ENCODE measurements at places on chromosomes 11 and 22.

- DNase-seq: no peak
These were observed 5.4 kb downstream of the BEST1 start for GRCh38 chr11:61955422-61956135.

GRCh38 chr11:6258571-6259081 lies 1.0 kb upstream of the CCKBR start:
- no peak for DNase-seq

DNA sequence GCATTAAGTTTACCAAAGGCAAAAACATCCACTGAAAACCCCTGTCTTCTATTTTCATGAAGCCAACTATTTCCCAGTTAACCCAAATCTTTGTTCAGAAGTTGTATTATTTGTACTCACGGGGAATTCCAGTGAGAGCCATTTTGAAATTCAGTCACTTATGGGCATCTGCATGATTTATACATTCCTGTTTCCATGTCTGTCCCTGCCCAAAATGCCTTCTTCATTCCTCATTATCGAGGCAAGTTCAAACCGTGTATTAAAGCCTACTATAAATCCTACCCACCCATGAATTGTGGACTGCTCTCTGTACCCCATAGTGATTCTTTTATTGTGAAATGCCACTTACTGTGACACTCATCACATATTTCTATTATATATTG lies 772.7 kb downstream of the DLG2 start:
- DNase-seq: no peak

DNA sequence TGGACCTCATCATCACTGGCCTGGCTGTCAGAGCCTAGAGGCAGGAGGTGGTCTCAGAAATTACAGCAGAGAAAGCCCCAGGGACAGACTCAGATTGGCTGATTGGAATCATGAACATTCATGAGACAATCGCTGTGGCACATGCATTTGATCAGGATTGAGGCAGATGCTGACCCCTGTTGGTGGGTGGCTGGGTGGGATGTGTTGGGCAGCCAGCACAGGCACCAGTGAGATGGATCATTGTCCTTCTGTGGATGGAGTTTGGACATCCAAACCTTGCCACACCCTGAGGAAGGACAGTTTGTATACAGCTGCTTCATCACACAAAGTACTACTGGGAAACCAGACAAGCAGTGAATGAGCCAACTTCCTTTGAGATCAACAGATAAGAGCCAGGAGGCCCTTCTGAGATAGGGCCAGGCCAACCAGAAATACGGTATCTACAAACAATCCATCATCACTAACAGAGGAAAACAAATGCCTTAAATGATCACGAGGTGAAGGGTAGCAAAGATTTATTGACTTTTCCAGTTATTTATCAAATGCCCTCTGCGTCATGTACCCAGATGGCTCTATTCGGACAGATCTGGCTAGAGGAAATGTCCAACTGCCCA lies 17.3 kb downstream of the COMMD9 start:
- DNase-seq: no peak

DNA sequence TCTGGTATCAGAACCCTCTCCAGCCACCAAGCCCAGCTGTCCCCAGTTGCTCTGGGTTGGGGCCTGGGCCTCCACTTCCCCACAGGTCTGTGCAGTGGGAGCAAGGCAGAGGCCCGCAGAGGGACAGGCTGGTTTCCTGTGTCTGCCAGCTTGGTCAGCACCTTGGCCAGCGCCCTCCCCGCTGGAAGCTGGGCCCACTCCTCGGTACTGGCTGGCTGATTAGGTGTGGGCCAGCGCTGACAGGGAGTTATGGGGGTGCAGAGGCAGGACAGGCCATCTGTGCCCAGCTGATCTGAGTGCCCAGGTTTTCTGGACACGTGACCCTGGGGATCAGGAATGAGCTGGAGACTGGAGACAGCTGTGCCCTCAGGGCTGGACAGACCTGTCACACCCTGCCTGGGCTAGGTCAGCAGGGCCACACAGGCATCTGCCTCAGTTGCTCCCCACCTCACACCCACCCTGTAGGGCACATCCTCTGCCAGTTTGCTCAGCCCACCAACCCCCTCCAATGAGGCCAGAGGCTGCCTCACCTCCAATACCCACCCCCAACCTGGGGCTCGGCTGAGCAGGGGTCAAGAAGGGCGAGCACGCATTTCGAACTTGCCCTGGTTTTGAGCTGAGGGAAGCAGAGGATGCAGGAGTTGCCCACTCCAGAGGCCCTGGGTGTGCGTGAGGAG lies 175.3 kb downstream of the IGLL1 start:
- DNase-seq: no peak

GRCh38 chr11:132999516-132999915 lies 532.8 kb downstream of the OPCML start:
- no peak for DNase-seq

GRCh38 chr22:41260871-41261270 lies 20.1 kb upstream of the CHADL start:
- DNase-seq: no peak

DNA sequence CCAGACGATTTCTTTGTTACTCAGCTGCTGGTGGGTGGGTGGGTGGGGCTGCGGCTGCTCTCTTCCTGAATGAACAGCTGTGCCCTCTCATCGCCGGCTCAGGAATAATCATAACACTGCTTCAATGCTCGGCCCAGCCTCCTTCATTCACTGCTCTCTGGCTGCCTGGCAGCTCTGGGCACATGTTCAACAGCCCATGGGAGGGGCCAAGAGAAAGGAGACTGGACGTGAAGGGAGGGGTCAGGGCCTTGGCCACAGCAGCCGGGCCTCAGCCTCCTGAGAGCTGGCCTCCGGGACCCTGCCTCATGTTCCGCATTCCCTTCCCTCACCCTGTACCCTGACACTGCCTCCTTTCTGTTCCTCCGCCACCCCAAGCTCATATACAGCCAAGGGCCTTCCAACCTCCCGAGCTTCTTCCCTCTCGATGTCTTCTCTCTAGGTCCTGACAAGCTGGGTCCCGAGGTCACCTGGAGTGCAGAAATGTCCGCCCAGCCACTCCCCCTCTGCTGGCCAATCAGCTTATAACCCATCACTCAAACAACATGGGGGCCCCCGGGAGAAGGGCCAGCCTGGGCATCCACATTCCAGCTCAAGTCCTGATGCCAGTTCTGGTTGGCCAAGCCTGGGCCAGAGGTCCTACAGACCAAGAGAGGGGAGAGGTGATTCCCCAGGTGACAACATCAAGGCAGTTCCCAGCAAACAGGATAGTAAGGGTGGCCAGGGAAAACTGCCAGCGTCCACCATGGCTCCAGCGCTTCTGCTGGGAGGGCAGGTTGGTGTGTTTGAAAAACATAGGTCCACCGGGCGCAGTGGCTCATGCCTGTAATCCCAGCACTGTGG lies 3.2 kb upstream of the CSDC2 start:
- no peak for DNase-seq

DNA sequence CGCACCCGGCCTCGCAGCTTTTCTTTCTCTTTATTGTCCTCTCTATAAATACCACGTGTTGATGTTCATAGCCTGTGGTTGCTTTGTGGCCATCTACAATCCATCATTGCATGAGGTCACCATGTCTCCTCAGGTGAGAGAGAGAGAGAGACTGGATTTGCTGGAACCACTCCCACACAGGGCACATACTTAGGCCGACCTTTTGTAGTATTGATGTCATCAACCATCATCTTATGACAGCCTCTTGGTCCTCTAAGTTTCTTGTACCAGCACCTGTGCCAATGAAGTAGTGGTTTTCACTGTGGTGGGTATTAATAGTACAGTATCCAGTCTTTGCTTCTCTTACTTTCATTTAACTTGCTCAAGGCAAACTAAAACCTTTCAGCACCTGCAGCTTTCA lies 22.8 kb upstream of the P2RY6 start:
- DNase-seq: no peak

GRCh38 chr22:48843640-48844039 lies 984.0 kb downstream of the BRD1 start:
- DNase-seq: no peak

- no peak for DNase-seq
These were observed 1.6 kb downstream of the SLN start for GRCh38 chr11:107710301-107710700.

- DNase-seq: no peak
These were observed 5.6 kb downstream of the ALX4 start for GRCh38 chr11:44304091-44305025.

DNA sequence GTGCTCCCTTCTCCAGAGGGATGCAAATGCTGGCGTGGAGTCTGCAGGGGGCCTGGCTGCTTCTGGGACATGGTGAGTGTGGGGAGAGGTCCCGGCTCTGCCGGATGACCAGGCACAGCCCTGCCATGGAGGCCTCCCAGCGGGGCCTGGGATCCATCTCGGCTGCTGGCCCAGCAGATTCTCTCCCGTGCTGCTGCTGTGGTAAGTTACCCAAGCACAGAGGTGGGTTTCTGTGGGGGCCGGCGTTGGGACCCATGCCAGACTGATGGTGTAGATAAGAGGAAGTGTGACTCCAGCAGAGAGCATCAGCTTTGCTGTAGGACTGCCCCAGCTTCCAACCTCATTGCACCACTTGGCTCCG lies 147.5 kb upstream of the B3GAT1 start:
- DNase-seq: no peak

GRCh38 chr22:19773470-19774040 lies 13.0 kb downstream of the TBX1 start:
- DNase-seq: no peak

DNA sequence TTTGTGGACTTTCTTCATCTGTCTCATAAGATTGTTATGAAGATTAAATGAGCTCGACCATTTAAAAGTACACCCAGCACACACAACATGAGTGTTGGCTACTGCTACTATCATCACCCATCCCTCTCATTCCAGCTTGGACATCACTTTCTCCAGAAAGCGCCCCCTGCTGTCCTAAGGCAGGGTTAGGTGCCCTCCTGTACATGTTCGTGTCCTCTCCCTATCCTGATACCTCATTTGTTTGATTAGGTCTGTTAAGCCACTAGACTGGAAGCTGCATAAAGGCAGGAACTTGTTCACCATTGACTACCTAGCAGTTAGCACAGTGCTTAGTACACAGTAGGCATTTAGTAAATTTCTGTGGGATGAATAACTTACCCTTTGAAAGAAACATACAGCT lies 85.5 kb downstream of the ENTHD1 start:
- DNase-seq: no peak

GRCh38 chr11:64566042-64566914 lies 24.7 kb upstream of the SLC22A12 start:
- no peak for DNase-seq

GRCh38 chr22:32623943-32624342 lies 149.3 kb downstream of the FBXO7 start:
- no peak for DNase-seq

GRCh38 chr11:813456-814096 lies 3.8 kb downstream of the RPLP2 start:
- DNase-seq: no peak

DNA sequence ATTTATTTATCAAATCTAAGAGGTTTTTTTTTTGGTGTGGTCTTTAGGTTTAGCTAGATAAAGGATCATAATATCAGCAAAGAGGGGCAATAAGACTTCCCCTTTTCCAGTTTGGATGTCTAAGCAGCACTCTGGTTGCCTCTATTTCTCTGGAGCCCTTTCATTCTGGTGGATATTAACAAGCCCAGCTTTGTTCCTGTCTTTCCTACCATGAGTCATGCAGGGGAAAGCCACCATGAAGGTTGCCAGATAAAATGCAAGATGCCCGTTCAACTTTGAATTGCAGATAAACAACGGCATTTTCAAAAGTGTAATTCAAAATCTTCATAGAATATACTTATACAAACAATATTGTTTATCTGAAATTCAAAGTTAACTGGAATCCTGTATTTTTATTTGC lies 143.6 kb downstream of the ADAMTS15 start:
- DNase-seq: no peak

DNA sequence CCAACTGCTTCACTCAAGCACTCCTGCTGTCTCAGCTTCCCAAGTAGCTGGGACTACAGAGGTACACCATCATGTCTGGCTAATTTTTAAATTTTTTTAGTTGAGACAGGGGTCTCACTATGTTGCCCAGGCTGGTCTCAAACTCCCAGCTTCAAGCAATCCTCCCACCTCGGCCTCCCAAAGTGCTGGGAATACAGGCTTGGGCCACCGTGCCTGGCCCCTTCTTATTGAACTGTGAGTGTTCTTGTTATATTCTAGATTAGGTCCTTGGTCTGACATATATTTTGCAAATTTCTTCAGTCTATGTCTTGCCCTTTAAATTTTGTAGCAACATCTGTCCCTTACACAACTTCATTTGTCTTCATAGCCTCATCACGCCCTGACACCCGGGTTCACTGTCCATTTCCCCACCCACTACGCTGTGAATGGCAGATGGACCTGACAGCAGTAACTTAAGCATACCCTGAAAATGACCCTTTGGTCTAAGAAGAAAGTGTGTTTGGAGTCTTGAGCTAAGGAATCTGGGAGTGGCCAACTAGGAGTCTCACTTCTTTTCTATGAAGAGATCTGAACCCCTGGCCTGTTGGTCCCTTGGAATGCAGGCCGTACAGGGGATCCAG lies 4.2 kb upstream of the FAM118A start:
- no peak for DNase-seq

DNA sequence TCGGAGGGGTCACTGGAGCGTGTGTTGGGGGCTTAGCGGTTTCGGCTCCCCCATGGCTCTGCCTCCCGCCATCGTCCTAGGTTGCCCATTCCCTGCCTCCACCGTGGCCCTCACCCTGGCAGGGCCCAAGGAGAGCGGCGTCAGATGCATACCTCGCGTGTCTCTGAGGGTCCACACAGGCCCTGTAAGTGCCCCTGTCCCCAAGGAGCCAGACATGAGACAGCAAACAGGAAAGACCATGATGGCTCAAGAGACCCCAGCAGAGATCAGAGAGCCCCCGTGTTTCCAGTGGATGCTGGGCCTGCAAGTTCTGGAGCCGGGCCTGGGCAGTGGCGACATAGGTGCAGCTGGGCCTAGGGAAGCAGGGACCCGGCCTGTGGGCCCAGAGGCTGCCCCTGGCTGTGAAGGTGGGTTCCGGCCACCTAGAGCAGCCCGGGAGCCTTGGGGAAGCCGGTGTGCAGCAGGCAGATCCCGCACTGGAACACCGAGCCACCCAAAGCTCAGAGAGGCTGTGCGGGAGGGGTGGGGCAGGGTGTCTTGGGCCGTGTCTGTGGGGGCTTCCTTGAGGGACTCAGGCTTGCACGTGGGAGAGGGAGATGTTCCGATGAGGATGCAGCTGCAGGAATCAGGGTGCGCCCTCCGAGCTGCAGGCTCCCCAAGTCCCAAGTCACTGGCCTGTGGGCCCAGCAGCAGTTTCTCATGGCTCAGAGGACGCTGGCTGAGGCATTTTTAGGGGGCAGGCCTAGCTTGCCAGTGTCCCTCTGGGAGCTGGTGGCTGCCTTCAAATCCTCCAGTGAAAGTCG lies 126.4 kb downstream of the KCNQ1OT1 start:
- DNase-seq: no peak

- no peak for DNase-seq
These were observed 39.0 kb upstream of the CHKA start for GRCh38 chr11:68160100-68160695.
